Fibroblast of gingiva (primary cell): ENCODE measurements at places on chromosomes 3 and 15.
A peak's percentile ranks its signal among the peaks of the same experiment; 100 is the strongest.

DNA sequence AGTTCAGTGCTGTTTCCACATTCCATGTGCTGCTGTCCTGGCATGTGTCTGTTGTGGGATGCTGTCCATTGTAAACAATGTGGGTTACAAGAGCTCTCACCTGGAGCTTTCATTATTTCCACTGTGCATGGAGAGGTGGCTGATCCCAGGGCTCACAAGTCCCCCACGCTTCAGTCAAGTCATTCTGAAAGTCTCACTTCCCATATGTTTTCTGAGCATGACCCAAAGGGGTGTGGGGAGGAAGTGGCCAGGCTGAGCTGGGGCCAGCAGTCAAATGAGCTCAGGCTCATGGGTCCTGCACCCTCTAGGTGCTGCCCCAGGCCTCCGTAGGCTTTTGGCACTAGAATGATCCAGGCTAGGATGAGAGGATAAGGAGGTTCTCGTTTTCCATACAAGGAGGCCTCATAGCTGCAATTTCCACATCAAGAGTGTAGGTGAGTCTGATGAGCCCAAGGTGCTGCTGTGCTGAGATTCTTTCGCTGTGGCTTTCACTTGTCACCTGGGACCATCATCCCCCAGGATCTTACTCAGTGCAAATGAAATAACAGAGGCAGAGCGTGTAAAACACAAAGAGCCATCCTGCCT lies 22.0 kb downstream of the STARD5 start:
- DNase-seq, result no peak

DNA sequence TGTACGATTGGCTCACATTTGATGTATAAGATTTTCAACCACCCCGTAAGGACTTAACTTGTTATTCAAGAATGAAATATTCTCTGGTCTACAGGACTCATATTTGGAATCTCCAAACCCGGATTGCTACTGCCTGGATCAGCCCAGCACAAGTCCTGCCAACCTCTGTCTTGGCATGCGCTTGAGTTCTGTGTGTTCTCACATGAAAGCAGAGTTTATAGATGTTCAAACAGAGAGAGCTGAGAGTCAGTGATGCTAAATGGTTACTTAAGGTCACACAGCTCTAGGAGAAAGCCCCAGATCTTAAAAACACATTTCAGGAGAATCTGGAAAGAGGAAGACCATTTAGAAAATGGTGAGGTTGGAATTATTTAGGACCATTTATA lies 268.0 kb upstream of the TBL1XR1 start:
- DNase-seq, result peak; percentile 53

DNA sequence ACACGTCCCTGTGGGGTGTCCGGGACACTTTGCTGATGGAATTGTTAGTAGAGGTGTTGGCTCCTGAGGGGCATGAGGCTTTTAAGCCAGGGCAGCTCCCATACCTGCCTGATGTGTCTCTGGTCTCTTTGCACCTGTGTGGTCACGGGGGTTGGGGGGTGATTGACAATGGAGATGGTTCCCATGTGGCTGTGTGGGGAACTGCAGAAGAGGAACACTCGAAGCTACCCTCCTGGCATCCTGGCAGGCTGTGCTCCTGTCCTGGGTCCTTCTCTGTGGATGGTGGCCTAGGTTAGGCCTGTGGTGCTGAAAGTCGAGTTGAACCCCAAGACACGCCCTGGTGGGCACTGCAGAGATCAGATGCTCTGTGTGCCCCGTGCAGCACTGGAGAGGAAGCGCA lies 73.4 kb downstream of the HMCES start:
- DNase-seq, result no peak

GRCh38 chr15:36599620-36600433 lies 20.4 kb downstream of the CDIN1 start:
- DNase-seq, result no peak

- peak; percentile 53 for DNase-seq
These were observed 25.1 kb downstream of the SNX33 start for GRCh38 chr15:75672646-75673425.

DNA sequence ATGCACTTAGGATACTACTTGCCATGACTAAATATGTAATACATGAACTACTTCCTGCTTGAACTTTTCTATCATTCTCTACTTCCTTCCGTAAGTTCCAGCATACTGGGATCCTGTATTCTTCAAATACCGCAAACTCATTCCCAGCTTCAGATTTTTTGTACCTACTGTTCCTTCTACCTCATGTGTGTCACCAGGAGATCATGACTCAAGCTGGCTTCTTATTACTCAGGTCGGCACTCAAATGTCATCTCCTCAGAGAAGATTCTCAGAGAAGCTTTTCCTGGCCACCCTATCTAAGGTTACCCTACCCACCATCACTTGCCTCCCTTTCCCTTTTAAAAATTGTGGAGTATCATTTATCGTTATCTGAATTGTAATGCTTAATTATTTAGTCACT lies 66.7 kb downstream of the RFX7 start:
- DNase-seq, result no peak

- no peak for DNase-seq
These were observed 12.7 kb upstream of the OXSR1 start for GRCh38 chr3:38152609-38153008.

GRCh38 chr15:55168350-55168974 lies 28.3 kb downstream of the RSL24D1 start:
- DNase-seq, result peak; percentile 40

DNA sequence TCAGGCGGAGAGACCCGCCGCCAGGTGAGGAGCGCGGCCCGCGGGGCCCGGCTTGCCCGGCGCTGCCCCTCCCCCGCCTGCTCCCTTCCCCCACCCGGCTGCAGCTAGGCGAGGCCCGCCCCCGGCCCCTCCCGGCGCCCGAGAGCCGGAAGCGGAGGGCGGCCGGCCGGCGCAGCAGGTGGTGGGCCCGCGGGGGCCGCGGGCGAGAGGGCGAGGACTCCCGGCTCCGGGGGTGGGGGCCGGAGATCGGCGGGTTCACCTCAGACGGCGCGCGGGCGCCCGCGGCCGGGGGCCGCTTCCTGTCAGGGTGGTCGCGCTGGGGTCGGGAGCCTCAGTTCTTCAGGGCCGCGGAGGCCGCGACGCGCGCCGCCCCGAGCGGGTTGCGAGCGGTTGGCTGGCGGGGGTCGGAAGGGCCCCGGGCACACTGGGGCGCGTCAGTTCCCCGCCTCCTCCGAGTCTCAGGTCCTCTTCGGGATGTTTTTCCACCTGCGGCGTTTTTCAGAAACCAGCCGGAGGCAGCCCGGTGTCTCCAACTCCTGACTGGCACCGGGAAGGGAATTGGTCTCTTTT lies 395 bp downstream of the ZFAND6 start:
- no peak for DNase-seq

- peak; percentile 40 for DNase-seq
These were observed 273.3 kb downstream of the NSUN3 start for GRCh38 chr3:94336046-94336753.

- DNase-seq, result peak; percentile 68
These were observed 1.7 kb downstream of the PKM start for GRCh38 chr15:72229076-72229946.

- no peak for DNase-seq
These were observed 233.7 kb upstream of the ADAMTS9 start for GRCh38 chr3:64921281-64922065.

GRCh38 chr3:146159616-146160320 lies 1.2 kb downstream of the PLOD2 start:
- no peak for DNase-seq

GRCh38 chr3:18891641-18892040 lies 256.7 kb upstream of the KCNH8 start:
- DNase-seq, result no peak

DNA sequence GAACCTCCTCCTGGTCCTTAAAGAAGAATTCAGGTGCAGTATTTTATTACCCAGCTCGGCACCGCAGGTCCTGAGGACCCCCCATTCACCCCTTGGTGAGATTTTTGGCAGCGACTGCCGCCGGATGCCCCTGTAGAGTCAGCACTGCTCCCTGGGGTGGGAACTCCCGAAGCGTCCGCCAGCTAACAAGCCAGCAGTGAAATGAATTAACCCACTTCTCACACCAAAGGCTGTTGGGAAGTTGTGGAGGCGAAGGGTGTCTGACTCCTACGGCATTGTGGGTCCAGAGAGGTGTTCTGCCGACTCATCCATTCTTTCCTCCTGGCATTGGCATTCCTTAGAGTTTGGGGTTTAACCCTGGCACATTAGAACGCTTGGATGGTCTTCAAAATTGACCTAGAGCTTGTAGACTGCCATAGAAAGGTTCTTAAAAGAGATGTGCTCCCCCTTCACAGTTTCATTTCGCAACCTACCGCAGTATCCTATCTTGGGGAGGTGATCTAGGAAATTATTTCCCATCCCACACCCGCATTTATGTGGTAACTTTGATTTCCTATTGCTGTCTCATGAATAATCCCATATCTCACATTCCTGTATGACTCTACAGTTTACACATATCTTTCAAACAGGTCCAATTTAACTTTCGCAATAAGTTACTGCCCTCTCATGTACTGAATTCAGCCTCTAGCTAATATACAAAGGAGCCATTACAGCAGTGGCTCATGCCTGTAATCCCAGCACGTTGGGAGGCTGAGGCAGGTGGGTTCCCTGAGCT lies 879 bp upstream of the EIF5A2 start:
- peak; percentile 85 for DNase-seq

GRCh38 chr15:98668566-98669308 lies 20.4 kb downstream of the IGF1R start:
- DNase-seq, result peak; percentile 21

DNA sequence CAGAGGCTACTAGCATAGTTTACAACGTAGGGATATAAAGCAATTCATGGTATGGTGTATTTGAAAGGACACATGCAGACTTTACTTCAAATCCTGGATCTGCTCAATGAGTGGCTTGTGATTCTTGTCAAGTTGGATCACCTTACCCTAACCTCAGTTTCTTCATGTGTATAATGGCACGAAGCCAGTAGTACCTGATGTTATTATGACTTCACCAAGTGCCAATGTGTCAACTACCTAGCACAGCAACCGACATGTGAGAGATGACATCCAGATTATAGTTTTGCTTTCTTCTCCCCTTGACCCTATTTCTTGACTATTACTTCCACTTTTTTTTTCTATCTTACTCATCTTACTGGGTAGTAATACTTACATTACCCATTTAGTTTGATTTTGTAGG lies 304.5 kb downstream of the RBMS3 start:
- no peak for DNase-seq

GRCh38 chr15:100515758-100516157 lies 13.0 kb downstream of the CERS3 start:
- DNase-seq, result no peak
